Activated CD4-positive, alpha-beta T cell treated with anti-CD3 and anti-CD28 coated beads, Interleukin-2, amount 10 ng/mL, durations not matched to agents 7 days and 5 days (primary cell): ENCODE measurements at places on chromosomes 12 and 14. TPM values are rescaled to one million over a fixed set of nuclear protein-coding genes. Genes with fewer than 3 reads are reported as not detected.
A peak's percentile ranks its signal among the peaks of the same experiment; 100 is the strongest.

GRCh38 chr14:88324930-88325329 is 1.9 kb upstream of the KCNK10 start:
- peaks cover 6% of the 10 kb centered on the region for H3K4me1 ChIP-seq
- no peaks in the 10 kb centered on the region for H3K36me3 ChIP-seq
- no peak for DNase-seq
- H3K27ac ChIP-seq: no peak overlapping the region
- peaks cover 54% of the 10 kb centered on the region for H3K27me3 ChIP-seq

WNT5B gene
- total RNA-seq: not detected

DNA sequence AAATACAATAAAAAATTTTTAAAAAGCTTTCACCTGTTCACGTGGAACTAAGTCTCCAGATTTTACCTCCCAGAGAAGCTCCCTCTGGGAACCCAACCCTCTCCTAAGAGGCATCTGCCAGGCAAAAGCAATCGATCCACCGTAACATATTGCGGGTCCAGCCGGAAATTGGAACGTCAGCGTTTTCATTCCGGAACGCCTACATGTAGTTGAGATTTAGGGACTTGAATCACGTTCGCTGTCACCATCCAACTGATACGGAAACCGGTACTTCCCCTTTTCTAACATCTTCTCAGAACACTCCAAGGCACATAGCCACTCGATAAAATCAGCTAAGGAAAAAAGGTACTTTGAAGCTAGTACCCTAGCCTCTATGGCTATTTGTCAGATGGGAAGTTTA is 70.3 kb downstream of the COX16 start:
- H3K36me3 ChIP-seq: no peaks in the 10 kb centered on the region
- peak; percentile 9 for DNase-seq
- peaks cover 15% of the 10 kb centered on the region for H3K27me3 ChIP-seq
- no peak overlapping the region for H3K4me3 ChIP-seq
- peaks cover 3% of the 10 kb centered on the region for H3K4me1 ChIP-seq
- H3K27ac ChIP-seq: no peak overlapping the region

DNA sequence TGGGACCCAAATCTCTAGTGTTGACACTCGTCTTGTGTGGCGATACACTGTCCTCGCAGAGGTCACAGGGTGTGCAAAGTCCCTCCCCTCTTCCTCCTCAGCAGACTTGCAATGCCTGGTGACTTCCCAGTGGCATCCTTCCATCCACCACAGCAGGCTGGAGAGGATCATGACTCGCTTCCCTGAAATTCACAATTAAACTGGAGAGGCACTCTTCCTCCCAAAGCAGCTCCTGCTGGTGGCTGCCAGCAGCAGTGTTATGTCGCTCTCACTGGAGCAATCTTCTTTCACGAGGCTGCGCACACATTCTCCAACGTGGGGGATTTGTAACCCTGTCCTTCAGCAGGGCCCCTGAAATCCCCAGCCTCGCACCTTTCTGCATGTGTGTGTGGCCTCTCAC is 145.2 kb upstream of the TMCC3 start:
- H3K4me1 ChIP-seq: peaks cover 18% of the 10 kb centered on the region
- peaks cover 3% of the 10 kb centered on the region for H3K27me3 ChIP-seq
- no peaks in the 10 kb centered on the region for H3K36me3 ChIP-seq
- no peak overlapping the region for H3K27ac ChIP-seq

GRCh38 chr14:61187196-61187905 is 93.8 kb downstream of the TMEM30B start:
- peaks cover 16% of the 10 kb centered on the region for H3K4me1 ChIP-seq
- no peak overlapping the region for H3K4me3 ChIP-seq
- peaks cover 61% of the 10 kb centered on the region for H3K27me3 ChIP-seq
- DNase-seq: no peak

- no peaks in the 10 kb centered on the region for H3K27me3 ChIP-seq
- H3K36me3 ChIP-seq: no peaks in the 10 kb centered on the region
- no peak overlapping the region for H3K4me3 ChIP-seq
Measured at GRCh38 chr12:83388551-83388950, 701.8 kb downstream of the TMTC2 start.
